ENCODE measurements at places on chromosomes 2 and 18.

GRCh38 chr18:58934356-58934755 lies 69.7 kb downstream of the ZNF532 start:
- no peak for DNase-seq

- DNase-seq, result no peak
Observed at GRCh38 chr2:216171011-216171410, 61.9 kb downstream of the XRCC5 start.

GRCh38 chr18:36331521-36331971 lies 34.0 kb downstream of the FHOD3 start:
- DNase-seq, result no peak

DNA sequence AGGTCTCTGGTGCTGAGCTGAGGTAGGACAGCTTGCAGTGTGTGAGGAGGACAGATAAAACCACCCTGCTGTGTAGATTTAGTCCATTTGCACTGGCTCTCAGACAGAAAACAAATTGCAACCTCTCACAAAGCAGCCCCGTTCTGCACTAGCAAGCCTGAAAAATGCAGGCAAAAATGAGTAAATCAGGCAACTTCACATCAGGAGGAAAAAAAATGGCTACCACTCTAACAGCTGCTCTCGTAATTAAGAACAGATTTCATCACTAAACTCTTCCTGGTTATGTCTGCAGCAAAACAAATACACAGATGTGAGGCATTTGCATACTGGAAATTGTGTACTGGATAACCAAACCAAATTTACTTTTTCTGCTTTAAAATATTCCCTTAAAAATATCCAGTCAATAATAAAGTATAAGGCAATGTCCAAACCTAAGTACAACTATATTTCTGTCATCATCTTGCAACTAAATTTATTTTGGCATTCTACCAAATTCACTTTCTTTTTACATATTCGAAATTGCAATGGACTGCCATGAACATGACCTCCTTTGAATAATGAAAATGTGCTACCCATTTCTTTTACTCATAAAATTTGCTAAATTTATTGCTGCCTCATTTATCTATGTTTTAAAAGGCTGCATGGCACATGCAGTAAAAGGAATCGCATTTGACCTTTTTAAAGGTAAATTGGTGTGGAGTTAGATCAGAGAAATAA lies 157.4 kb downstream of the AFF3 start:
- no peak for DNase-seq

DNA sequence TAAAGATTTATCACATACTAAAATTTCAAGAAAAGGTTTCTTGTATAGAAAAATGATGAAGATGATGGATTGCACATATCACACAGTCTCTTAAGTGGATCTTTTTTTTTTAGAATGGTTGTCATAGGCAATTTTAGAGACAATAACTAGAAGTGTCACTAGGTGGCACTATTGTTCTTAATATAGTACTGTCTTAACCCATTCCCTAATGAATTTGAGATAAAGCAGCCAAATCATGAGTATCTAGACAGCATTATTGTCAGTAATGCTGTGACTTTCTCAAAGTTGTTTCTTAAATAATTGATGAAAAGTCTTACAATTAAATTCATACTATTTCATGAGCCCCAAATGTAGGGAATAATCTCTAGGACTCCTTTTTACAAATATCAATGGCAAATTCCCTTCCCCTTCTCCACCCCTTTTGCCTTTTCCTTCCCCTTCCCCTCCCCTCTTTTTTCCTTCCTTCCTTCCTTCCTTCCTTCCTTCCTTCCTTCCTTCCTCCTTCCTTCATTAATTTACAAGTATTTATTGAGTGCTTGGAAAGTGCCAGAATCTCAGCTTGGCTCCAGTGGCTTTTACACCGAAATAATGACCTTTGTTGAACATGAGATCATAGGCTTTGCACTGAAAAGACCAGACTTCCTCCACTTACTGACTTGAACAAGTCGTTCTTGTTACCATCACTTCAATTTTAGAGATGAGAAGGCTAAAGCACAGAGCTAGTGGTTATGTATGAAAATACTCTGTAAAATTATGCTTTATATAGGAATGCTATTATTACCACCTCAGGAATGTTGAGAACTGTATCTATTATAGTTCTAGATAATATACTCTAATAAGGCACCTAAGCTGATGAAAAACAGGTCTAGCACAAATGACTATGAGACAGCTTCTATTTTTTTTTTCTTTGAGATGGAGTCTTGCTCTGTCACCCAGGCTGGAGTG lies 19.8 kb downstream of the MYL12B start:
- DNase-seq, result peak; percentile 82

- no peak for DNase-seq
Observed at GRCh38 chr2:50791271-50791670, 240.7 kb downstream of the NRXN1 start.

DNA sequence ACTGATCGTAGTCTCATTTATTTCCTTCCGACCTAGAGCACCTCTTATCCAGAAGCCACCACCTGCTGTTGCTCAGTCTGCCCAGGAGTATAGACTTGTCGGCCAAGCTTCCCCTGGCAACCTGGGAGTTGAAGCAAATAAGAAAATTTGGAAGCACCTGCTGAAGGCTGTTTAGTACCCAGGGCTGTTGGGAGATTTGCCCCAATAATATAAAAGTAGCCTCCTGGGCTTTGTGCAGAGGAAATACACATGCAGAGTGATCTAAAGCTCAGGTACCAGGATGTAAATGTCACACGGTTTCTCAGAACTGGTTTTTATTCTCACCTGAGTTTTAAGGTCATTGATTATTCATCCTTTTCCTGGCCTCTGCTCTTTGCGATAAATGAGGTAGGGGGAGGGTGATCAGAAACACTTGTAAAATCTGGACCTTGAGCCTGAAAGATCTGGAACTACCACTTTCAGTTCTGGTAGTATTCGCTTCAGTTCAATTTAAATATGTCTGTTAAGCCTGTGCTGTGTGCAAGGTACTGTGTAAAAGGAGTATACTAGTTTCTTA lies 789 bp upstream of the COX7A2L start:
- no peak for DNase-seq

DNA sequence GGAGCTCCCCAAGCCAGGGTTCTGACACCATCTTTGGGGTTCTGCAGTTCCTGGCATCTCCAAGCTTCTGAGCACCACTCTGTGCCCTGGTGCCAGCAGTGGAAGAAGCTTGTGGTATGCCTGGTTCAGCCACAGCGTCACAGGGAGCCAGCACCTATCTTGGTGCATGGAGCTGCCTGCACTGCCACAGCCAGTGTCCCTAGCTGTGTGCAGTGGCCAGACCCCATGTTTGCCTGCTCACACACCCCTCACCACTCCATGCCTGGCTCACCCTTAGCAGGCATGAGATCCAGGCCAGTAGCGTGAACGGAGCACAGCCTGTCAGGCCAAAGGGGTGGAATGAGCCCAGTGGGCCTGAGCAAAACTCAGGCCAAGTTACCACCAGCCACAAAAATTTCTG lies 290.2 kb upstream of the LRATD1 start:
- DNase-seq, result no peak

DNA sequence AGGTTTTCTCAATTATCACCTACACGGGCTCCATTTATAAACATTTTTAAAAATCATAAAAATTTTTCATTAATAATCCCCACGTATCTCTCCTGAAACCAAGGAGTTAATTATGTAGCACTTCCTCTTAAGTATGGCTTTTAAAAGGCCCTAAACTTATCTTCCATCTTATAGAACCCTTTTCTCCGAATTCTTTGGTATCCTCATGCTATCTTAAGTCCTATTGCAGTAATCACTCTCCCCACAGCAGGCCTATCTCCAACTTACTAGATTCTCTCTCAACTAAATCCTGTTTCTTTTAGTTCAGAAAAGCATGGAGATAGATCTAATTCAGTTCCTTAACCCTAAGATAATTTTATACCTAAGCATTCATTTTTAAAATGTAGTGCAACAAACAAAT lies 26.2 kb downstream of the RPRD1A start:
- DNase-seq, result no peak

DNA sequence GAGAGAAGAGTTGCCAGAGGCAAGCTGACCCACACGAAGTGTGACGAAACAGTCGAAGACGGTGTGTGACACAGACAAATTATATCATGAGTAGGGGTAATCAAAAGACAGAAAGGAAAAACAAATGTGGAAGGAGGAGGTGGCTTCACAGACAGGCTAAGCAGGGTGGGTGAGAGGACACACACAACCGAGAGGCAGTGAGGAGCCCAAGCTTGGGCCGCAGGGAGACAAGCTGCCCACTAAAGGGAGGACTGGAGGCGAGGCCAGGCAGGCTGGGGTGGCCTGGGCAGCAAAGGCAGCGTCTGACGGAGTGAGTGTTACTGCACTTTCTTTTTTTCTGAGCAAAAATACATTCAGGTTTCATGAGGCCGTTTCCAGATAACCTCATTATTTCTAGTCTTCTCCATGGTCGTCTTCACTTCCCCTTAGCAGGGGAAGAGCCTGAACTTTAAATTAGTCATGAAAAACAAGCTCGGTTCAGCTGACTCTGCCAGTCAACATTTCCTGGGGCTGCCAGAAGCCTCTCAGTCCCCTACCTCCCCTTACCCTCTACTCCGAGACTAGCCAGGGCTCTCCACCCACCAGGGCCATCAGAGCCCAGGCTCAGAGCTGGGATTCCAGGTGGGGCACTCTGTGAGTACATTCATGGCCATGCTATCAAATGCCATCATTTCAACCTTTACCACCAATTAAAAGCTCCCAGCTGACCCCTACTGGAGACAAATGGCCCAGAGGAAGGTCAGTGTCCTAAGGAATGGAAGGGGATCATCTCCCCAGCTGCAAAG lies 13.8 kb upstream of the ZFP36L2 start:
- peak; percentile 35 for DNase-seq

DNA sequence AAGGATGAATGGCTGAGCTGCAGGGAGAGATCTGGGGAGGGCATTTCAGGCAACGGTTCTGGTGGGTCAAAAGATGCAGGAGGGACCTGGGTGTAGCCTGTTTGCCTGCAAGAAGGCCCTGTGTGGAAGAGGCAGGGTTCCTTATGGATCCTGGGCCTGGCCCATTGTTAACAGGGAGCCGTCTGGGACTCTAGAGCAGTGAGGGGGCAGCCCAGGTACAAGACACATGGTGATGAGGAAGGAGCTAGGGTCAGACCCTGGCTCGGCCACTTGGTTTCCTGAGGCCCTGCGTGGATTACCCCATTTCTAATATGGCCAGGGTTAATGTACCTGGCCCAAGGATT lies 124.9 kb downstream of the GLI2 start:
- DNase-seq, result no peak

DNA sequence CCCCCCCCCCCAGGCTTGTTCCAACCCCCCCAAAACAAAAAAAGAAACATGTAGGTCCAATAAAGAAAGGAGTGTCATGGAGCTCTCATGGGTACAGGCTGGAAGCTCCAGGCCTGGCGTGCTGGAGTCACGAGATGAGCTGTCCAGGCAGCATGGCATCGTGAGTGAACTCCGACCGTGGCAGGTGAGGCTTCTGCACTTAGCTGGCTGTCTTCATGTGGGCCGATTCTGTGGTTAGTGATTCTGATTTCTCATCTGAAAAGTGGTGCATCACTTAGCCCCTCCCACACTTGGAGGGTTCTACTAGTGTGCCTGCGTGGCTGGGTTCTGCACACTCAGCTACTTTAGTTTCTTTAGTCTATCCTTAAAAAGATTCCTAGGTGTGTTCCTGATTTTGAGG lies 126.4 kb upstream of the MGAT5 start:
- no peak for DNase-seq

GRCh38 chr18:2091937-2092336 lies 479.4 kb downstream of the METTL4 start:
- DNase-seq, result no peak

DNA sequence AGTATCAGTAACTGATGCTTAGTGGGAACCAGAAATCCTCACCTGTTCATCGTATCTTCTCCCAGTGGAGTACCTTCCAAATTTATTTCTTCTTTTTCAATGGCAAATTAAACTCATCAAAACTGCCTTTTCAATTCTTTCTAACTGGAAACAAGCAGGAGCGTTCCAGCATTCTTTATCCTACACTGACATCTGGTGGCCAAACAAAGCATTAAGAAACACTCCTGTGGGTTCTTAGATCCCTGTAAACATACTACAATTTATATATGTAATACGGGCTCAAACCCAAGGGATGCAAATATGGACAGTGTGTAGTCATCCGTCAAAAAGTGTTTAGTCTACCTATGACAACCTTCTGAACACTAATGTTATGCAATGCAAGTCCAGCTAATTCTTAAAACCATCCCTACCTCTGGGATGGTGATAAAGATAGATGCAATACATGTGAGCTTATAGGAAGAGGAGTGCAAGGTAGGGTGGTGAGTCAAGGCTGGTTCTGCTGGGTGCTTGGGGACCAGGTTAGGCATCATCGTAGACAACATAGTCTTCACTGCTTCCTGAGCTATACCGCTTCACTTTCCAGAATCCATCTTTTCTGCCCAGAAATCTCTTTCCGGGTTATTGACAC lies 375.0 kb downstream of the CTNNA2 start:
- peak; percentile 65 for DNase-seq

DNA sequence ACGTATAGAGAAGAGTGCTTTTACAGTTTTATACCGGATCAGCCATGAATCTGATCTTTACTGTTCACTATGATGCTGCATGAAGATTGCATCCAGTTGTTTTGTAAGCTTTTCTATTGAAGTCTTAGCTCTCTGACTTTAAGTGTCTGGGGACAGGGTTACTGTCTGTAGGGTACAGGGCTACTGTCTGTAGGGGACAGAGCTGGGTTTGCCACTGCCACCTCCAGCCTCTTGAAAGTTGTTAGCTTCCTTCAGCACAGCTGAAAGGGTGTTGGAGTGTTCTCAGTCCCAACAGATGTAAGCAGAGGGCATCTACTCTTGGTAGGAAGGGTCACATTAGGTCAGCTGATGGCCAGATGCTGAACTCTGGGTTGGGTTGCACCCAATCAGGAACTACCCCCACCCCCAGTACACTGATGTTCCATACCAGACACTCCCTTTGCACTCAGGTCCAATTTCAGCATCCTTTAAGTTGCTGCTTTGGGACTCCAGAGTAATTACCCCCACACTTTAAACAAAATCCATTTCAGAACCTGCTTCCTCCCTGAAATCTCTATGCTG lies 58.0 kb downstream of the MYL12B start:
- no peak for DNase-seq

DNA sequence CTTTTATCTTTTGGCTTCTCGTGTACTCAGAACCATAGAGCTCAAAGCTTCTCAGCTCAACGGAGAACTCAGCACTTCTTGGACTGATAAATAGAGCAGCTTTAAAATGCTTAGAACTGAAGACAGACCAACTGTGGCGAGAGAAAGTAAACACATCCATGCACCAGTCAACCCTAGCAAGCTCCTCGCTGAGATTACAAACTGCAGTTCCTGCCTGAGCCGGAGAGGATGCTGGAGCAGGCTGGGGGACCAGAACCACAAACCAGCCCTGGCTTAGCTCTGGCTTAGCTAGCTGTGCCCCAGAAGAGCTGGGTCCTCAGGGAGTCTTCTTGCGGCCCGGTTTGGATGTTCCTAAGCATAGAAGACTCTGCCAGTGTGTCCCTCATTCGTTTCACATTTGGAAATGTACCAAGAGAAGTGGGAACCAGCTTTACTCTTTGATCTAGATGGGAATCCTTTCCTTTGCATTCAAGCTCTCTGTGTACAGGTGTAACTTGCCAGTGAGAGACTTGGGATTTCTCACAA lies 5.6 kb downstream of the PAX8 start:
- no peak for DNase-seq

DNA sequence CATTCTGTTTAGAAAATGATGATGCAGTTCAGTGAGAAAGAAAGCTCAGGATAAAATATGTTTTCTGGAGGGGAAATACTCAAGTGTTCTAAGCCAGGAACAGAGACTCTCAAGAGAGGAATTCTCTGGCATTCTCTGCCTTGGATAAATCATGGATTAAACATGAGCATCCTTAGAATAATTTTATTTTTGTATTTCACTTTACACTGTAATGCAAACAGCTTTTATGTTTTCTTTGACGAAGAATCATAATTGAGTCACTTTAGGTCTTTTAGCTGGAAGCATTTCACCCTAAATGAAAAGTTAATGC lies 11.1 kb downstream of the GDF7 start:
- DNase-seq, result no peak

GRCh38 chr2:176931588-176932563 lies 280.7 kb upstream of the HNRNPA3 start:
- no peak for DNase-seq
